GM10248 (cell line): ENCODE measurements at places on chromosomes 6 and 20.

DNA sequence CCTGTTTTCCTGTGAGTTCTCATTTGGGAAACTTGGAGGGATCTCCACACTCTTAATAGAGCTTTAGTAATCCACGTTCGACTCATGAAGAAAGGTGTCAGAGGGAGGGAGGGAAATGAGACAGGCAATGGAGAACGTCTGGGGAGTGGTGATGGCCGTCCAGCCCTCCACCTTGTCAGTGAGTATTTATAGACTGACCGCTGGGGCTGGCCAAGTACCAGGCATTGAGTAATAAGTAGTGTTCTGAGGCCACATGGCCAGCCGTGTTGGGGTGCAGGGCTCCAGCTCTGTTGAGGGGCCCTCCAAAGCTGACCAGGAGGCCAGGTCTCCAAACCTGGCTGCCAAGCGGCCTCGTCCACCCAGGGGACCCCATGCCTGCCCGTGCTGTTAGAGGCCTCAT, 11.3 kb upstream of the DSN1 start:
- no peak for DNase-seq

- no peak for DNase-seq
These were observed 210.9 kb downstream of the SLC24A3 start for GRCh38 chr20:19423097-19423899.

DNA sequence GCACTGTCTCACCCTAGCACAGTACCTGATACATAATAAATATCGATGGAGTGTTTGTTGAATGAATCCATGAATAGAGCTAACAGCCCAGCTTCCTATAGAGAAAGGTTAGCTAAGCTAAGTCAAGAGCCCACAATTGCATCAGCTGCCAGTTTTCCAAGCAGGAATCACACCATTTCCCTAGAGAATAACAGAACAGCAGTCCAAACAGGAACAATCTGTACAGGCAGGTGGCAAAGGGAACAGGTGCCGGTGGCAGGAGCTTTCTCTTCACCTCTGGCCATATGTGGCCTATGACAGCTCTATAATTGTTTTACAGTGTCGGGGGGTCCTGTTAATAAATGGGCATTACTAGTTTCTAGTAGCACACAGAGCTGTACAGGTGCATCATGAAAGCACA, 38.8 kb downstream of the ISM1 start:
- no peak for DNase-seq

- no peak for DNase-seq
These were observed 73.1 kb upstream of the C20orf144 start for GRCh38 chr20:33589059-33589458.

- no peak for DNase-seq
These were observed 32.9 kb downstream of the ASXL1 start for GRCh38 chr20:32391003-32391402.

- DNase-seq: no peak
These were observed 50.8 kb downstream of the CD109 start for GRCh38 chr6:73746787-73747186.

- no peak for DNase-seq
These were observed 276.7 kb downstream of the PLCB1 start for GRCh38 chr20:8408587-8409307.

GRCh38 chr6:41964201-41964887, 22.7 kb upstream of the CCND3 start:
- no peak for DNase-seq

DNA sequence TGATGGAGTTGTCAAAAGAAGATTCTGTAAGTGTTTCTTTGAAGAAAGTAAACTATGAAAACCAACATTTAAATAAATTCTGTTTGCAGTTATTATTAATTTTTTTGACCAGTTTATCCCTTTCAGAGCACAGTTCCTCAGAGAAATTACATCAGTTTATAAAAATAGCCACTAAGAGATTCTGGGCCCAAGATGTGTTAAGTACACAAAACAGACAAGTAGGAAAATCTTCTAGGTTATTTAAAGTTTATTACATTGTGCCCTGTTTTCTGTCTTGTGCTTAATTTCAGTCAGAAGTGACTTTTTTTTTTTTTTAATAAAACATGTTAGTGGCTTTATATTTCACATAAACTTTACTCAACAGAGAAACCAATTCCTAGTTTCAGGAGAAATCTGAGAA, 72.3 kb downstream of the ECT2L start:
- no peak for DNase-seq

- no peak for DNase-seq
These were observed 342.8 kb downstream of the FOXA2 start for GRCh38 chr20:22241609-22242008.

DNA sequence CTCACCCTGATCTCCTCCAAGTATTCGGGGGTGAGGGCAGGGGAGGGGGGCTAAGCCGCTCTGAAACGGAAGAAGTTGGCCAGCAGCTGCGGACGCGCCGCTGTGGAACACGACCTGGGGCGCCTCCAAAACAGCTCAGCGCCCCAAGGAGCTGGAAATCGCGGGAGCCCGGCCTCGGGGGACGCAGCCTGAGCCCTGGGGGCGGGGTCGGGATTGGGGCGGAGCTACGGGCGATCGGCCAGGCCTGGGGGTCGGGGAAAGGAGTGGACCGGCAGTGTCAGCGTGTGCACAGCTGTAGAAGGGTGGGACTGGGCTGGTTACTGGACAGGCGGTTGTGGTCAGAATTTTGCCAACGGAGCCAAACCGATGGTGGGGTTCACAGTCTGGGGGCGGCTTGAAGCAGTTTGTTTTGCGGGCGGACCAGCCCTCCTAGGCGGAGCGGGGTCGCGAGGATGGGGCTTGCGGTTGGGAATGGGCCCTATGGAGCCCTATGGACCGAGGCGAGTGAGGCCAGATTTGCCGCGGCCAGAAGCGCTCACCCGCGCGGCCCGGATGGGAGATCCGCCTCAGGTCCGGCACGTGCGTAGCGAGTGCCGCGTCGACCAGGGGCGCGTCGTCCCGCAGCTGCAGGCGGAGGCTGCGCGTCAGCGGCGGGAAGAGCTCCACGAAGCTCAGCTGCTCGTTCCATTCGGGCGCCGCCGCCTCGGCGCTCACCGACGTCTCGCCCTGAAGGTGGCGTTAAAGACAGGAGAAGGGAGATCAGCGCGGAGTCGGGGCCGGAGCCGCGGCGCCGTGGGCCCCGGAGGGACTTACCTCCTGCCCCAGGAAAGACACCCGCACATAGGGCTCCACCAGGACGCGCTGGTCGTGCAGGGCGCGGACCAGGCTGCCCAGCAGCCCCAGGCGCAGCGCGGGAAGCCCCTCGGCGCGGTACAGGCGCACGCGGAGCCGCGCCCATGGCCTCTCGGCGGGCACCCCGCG, 14.3 kb upstream of the SPAG4 start:
- peak; percentile 84 for DNase-seq

GRCh38 chr20:56348305-56348693, 10.5 kb upstream of the FAM210B start:
- no peak for DNase-seq

DNA sequence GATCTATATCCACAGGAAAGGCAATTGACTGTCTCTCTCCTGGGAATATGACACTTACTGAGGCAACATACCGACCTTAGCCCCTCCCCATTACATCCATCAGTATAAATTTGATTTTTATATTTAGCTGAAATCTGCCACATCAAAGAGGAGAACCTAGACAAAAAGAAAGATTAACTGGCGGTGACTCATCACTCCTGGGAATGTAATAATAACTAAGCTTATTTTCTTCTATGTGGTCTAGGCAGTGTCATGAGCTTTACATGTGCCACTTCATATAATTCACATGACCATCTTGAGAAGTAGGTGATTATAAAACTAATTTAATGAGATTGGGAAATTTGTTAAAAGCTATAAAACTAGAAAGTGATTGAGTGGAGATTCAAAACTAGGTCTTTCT, 520.0 kb upstream of the HS3ST5 start:
- DNase-seq: no peak

DNA sequence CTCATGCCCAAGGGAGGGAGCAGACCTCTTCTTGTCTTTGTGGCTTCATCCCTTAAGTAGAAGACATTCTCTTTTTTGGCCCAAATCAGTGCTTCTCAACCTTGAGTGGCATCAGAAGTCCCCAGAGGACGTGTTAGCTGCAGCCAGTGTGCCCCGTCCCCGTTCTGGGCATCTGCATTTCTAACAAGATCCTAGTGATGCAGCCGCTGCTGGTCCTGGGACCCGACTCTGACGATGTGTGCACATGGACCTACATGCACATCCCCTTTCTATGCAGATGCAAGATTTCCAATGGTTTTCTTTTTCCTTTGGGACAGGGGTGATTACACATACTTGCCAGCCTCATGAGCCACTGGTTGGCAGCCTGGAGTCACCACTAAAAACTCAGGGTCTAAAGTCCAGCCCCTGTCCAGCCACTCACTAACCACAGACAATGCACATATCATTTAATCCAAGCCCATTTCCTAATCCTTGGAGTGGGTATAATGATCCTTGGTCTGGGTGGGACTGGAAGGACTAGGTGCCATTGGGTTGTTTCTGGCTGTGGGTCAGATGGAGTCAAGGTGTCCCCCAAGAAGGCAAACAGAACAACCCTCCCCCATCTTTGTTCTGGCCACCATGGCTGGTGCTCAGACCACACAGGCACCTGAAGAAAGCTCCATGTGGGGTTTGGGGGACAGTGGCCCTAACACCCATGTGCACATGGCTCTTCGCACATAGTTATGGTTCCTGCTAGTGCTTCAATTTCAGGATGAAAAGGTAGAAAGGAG, 6.4 kb downstream of the ACSS1 start:
- no peak for DNase-seq

DNA sequence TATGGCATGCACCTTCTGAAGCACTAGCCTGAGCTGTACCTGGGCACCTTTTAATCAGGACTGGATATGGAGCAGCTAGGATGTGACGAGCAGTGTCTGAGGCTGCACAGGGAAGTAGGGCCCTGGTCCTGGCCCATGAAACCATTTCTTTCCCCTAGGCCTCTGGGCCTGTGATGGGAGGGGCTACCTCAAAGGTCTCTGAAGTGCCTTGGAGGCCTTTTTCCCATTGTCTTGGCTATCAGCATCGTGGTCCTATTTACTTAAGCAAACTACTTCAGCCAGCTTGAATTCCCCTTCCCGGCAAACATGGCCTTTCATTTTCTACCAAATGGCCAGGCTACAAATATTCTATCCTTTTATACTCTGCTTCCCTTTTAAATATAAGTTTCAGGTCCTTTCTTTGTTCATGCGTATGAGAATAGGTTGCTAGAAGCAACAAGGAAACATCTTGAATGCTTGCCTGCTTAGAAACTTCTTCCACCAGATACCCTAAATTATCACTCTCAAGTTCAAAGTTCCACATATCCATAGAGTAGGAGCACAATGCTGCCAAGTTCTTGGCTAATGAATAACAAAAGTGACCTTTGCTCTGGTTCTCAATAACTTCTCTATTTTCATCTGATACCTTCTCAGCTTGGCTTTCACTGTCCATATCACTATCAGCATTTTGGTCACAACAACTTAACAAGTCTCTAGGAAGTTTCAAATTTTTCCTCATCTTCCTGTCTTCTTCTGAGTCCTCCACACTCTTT, 673.1 kb downstream of the HTR1B start:
- no peak for DNase-seq

- peak; percentile 14 for DNase-seq
These were observed 92.4 kb downstream of the COL9A1 start for GRCh38 chr6:70210462-70210861.

DNA sequence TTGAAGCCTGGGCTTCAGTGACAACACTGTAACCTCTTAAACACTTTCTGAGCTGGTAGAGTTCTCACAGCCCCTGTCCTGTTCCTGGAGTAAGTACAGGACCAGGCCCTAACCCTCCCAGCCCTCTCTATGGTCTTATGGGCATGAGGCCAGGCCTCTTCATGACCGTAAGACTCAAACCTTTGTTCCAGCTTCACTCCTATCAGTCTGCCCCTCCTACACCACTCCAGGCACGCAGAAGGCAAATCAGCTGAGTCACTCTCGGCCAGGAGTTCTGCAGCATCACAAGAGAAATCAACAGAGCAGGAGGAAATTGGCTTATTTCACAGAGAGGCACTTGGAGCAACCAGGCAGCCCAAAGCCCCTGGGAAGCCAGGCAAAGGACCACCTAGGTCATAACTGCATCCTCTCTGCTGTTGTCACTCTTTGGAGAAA, 25.3 kb upstream of the CHD6 start:
- DNase-seq: no peak

- no peak for DNase-seq
These were observed 172.8 kb upstream of the ARG1 start for GRCh38 chr6:131400054-131400778.

DNA sequence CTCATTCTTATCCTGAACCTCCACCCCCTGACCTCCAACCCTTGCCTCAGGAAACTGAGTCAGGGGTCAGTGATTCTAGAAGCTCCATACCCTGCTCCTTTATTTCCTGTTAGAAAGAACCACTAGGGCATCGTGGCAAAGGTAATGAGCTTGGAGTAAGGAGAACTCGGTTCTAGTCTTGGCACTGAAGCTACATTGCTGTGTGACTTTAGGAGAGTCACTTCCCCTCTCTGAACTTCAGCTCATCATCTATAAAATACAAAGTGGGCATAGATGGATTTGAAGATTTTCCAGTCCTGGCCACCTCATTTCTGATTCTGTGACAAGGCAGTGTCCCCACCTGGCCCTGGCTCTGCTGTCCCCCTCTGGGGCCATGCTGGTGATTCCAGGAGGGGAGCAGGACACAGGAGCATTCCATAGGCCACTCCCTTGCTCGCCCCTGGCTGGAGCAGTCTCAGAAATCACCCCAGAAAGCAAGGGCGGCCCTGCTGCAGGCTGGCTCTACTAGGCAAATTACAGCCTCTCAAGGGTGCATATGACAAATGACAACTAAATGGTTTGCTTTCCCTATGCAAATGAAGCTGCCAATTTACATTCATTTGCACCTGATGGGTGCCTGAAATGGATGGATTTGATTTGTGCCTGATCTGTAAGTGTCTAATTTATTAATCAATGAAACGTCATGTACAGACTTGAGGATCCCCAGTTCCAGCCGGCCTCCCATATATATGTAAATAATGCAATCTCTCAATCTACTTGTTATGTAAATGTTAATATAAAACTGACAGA, 62.2 kb downstream of the LRFN2 start:
- DNase-seq: no peak

DNA sequence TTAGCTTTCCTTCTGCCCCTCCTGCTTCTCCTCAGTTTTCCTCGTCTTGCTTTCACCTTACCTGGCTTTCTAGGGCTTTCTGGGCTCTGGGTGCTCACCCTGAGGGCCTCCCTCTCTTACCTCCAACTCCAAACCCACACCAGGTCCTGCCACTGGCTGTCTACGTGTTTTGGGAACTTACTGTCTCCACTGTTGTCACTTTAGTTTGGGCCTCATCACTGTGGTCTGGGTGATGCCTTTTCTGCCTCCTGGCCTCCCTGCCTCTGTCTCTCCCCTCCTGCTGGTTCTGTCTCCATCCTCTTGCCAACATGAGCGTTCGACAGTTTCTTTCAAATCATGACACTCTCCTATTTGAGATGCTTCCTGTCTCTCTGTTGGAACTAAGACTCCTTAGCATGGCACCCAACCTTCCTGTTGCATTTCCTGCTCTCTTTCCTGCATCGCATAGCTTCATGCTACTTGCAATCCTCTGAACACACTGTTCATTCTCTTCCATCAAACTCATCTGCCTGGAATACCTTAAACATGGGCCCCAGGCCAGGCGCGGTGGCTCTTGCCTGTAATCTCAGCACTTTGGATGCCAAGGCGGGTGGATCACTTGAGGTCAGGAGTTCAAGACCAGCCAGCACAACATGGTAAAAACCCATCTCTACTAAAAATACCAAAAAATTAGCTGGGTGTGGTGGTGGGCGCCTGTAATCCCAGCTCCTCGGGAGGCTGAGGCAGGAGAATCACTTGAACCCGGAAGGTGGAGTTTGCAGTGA, 5.5 kb downstream of the CD40 start:
- no peak for DNase-seq
